Activated T-cell treated with anti-CD3 and anti-CD28 coated beads, Interleukin-2, amount 50 U/mL, for 1 hour (primary cell): ENCODE measurements at places on chromosomes 2 and 18.
A peak's percentile ranks its signal among the peaks of the same experiment; 100 is the strongest.

DNA sequence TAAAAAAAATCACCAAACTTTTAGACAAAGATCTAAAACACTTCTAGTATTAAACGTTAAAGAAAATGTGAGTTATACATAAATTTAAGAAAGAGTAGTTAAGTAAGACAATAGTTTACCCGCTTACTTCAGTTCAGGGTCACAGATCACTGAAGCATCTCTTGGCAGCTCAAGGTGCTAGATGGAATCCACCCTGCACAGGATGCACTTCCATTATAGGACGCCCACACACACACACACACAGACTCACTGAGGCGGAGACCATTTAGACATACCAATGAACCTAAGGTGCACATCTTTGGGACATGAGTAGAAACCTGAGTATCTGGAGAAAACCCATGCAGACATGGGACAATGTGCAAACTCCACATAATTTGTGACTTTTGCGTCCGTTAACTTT is 630.6 kb upstream of the ZNF804A start:
- DNase-seq = no peak

- DNase-seq = no peak
Observed at GRCh38 chr2:26075173-26075572, 41.3 kb downstream of the RAB10 start.

GRCh38 chr2:14194233-14194632 is 438.3 kb upstream of the LRATD1 start:
- DNase-seq = no peak

DNA sequence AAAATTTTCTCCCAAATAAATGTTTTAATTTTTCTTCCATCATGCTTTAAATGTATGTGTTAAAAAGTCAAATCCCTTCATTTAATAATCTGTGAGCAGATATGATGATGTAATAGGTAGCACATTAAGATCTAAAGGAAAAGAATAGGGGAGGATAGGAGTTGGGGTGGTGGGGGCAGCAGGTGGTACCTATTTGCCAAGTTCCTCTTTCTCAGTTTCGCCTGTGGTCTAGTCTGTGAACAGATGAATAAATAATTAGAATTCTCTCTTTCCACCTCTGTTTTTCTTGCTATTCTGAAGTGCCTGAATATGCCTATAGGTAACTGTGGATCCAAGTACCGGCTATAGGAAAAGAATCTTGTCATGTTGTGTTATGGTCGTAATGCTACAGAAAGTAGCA is 152.5 kb downstream of the NRXN1 start:
- no peak for DNase-seq

DNA sequence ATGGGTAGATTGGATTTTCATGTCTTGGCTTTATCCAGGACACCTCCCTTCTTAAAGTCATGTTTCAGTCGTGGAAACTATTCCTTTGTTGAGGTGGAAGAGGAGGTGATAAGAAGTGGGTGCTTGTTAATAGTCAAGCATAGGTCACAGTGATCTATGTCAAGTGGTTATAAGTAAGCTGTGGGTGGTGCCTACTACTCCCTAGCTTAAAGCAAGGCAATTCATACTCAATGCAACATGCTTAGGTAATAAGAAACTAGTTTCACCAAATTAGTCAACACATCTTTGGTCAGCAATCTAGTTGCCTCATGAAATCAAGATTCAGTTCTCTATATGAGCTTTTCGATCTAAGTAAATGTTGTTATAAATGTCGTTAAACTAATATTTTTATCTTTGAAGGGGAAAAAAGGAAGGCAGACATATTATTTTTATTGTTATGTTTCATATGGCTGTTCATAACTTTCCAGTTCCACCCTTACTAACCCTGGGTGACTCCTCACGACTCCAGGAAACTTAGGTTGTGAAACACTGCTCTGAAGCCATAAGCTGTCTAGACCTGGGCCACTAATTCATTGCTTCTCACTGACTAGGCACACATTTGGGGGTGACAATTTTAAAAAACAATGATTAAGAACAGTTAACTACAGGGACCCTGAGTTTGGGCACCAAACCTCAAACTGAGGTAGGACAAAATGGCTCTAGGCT is 5.8 kb upstream of the ABCB11 start:
- no peak for DNase-seq

DNA sequence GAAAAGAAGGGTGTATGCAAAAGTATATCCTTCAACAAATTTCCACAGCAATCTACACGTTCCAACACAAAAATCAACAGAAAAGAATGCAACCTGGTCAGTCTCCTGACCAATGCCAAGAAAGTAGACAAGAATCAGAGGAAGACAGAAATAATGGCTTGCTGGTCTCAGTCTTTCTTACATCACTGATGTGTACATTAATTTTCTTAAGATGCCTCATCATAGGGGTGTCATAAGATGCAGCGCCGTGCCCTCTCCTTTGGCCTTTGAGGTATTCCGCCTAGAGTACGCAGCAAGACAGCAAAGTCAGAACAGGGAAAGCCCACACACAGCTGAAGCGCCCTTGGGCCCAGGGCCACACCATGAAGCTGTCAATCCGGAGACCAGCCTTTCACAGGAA is 112.9 kb downstream of the RIF1 start:
- DNase-seq = no peak

GRCh38 chr2:86367499-86367777 is 30.0 kb upstream of the REEP1 start:
- DNase-seq = no peak

DNA sequence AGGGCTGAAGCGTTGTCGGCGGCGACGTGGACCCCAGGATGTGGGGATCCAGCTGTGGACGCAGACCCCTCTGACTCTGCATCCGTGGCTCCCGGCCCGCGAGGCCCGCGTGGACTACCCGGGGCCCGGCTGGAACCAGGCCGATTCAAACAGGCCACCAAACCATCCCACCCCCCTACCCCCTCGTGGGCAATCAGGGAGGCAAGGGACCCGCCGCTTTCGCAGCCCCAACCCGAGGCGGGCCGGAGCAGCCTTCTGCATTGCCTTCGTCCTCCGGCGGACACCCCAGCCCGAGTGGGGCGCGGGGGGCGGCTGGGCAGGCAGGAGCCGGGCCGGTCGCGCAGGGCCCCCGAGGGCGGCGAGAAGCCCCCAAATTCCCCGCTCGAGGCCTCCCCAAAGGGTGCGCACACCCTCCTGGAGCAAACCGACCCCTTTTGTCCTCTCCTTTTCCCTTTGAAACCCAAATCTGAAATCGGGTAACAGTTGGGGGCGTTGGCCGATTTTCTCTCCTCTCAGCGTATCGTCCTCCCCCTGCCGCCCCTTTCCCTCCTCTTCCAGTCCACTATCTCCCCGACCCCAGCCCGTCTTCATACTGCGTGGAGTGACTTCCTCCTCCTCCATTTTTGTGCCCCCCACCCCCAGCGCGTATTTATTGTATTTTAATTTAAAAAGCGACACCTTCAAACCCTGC is 7.4 kb downstream of the SP9 start:
- peak; percentile 36 for DNase-seq

DNA sequence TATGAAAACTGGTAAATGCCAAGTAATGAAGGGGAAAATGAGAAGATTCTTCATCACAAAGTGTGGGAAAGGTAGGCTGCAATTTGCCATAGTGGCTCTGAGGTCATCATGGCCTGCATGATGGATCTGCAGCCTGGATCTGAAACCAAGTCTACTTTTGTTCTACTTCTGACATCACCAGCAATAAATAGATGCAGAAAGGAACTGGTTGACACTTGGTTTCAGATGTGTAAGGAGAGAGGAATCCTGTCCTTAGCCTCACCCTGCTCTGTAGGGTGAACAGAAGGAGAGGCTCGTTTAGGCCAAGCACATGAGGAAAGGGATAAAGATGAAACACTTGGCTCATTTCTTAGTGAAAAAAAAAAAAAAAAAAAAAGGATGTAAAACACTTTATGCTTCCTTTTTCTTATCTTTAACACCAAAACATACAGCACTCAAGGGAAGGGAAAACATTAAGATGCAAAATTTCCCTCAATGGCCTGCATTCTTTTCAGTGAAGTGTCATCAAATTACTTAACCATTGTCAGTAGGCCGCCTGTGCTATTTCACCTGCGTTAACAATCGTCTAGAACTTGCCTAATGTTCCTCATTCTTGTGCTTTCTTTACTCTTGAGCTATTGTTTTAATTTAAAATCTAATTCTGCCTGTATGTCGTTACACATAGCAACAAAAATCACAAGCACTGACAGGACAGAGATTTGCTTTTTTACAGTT is 3.9 kb downstream of the NEB start:
- DNase-seq = no peak

DNA sequence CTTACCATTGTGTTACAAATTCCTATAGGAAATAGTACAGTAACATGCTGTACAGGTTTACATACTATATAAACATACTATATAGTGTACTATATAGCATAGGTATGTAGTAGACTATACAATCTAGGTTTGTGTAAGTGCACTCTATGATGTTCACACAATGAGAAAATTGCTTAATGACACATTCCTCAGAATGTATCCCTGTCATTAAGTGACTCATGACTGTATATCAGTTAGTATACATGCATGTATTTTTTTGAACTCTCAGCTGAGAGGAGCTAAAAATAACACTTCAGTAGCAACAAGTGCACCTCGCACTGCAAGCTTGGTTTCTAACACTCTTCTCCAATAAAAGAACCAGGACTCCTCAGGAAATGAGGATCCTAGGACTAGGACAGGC is 19.5 kb upstream of the ASXL3 start:
- DNase-seq = no peak
